ENCODE measurements at places on chromosomes 11 and 22. TPM values are rescaled to one million over a fixed set of nuclear protein-coding genes. Genes with fewer than 3 reads are reported as not detected.

The MYH9 gene
- 340 TPM for polyA plus RNA-seq

The OTOG gene
- polyA plus RNA-seq = not detected

The ATF4 gene
- 999 TPM for polyA plus RNA-seq

The POLDIP3 gene
- polyA plus RNA-seq = 46.2 TPM

The SHANK3 gene
- 0.25 TPM for polyA plus RNA-seq

The SYT9 gene
- not detected for polyA plus RNA-seq

The HMOX1 gene
- 71.2 TPM for polyA plus RNA-seq

The KDM4D gene
- 0.97 TPM for polyA plus RNA-seq

DNA sequence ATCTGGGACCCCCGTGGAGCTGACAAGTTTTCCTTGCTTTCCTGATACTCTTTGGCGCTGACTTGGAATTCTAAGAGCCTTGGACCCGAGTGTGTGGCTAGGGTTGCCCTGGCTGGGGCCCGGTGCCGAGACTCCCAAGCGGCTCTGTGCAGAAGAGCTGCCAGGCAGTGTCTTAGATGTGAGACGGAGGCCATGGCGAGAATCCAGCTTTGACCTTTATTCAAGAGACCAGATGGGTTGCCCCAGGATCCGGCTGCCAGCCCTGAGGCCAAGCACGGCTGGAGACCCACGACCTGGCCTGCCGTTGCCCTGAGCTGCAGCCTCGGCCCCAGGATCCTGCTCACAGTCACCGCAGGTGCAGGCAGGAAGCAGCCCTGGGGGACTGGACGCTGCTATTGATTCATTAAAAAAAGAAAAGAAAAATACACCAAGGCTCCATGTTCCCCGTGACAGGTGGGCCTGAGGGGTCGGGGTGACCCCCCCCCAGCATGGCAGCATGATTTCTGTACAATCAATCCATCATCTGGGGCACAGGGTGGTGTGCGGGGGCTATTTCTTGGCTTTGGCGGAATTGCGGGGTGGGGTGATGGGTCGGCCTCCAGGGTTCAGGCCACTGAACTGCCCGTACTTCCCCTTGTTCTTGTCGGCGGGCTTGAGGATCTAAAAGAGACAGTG is 3.5 kb downstream of the PPP1CA start:
- DNase-seq = no peak

- no peak for DNase-seq
These were observed 87.7 kb upstream of the HORMAD2 start for GRCh38 chr22:29992341-29993275.

DNA sequence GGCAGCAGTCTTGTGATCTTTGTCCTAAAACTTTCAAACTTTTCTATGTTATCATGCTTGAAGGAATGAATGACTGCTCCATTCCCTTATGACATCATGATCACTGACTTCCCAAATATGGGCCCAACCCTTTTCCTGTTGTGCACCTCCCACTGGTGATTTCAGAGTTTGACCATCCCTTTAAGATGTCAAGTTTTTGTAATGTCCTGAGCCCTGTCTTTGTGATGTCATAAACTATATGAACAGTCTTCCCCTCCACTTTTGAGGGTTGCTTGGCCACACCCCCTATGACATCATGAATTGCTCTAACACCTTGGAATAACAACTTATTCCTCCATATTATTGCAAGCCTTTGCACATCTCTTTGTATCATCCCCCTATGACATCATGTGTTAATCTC is 16.5 kb upstream of the NUCB2 start:
- no peak for DNase-seq

DNA sequence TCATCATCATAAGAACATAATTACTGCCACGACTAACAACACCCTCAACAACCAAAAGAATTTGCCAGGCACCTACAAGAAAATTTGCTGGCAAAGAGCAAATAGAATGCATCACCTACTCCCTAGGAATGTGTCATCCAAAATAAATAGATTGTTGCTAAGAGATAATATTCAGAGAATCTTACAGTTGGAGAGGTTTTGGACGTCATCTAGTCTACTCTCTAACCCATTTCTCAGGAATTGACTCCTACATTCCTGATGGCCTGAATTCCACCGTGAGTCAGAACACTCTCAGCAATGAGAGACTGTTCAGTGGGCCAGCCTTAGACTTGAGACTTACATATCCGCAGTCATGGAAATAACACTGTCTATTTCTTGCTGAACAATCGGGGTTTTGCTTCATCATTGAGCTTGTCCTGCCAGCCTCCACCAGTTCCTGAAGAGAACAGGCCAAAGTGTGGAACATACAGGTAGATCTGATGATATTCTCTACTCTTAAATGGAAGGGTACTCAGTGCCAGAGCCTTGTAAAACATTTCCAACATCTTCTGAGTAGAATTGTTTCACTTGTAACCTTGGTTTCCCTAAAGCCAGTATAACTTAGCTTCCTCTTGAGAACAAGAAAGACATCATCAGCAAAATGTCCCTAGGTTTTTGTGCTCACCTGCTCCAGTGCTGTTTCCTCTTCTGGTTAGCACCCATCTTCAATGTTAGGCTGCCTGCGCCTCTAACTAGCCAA is 8.3 kb downstream of the KIRREL3 start:
- DNase-seq = peak; percentile 98

- no peak for DNase-seq
These were observed 812 bp downstream of the JAM3 start for GRCh38 chr11:134069426-134070341.

GRCh38 chr11:69129053-69129452 is 26.7 kb upstream of the SMIM38 start:
- DNase-seq = no peak

GRCh38 chr11:3232956-3233355 is 739 bp upstream of the MRGPRE start:
- DNase-seq = no peak

DNA sequence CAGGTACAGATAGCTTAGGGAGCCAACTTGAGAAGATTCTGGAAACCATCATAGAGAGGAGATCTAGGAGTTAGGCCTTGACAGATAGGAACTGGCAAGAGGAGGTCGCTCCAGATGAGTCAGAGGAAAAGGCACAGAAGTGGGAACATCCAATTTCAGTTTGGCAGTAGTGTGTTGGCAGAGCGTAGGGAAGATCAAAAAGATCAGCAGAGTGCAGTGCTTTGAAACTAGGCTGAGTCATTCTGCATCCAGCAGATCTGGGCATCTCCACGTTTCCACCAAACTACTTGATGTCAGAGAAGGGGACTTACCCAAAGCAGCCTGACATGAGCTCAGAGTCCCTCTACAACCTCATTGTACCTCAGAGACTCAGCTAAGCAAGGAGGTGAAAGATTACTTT is 58.5 kb downstream of the GAB4 start:
- DNase-seq = no peak

DNA sequence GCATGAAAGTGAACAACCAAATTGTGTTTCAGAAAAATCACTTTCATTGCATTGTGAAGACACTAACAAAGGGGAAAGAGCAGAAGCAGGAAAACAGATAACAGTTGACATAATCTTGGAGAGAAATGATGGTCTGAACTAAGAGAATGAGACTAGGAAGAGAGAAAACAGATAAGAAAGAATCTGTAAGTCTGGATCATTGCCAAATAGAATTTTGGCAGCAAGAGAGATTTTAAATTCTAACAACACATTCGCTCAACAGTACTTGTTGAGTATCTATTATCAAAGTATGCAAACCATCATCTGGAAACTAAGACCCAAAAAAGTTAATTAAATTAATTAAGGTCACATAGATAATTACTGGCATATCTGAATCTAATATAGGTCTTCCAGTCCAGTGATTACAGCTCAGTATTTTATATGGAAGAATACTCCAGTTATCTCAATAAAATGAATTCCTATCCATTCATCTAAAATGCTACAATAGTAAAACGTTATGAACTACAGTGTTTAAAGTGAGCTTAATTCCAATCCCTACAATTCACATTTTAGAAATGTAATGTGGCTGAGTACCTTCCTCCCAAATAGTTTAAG is 166.7 kb upstream of the FAT3 start:
- DNase-seq = no peak

- DNase-seq = no peak
These were observed 4.1 kb downstream of the RFPL2 start for GRCh38 chr22:32200752-32201151.

DNA sequence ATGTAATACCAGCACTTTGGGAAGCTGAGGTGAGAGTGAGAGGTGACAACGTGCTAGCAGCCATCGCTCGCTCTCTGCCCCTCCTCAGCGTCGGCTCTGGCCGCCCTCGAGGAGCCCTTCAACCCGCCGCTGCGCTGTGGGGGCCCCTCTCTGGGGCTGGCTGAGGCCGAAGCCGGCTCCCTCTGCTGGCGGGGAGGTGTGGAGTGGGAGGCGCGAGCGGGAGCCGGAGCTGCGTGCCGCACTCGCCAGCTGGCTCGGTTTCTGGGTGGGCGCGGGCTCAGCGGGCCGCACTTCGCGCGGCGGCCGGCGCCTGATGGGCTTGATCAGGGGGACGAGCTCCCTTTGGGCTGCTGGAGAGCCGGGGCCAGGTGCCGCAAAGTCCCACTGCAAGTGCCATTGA is 98.9 kb upstream of the UBASH3B start:
- no peak for DNase-seq

GRCh38 chr11:126459691-126460281 is 104.3 kb downstream of the ST3GAL4 start:
- DNase-seq = peak; percentile 63

DNA sequence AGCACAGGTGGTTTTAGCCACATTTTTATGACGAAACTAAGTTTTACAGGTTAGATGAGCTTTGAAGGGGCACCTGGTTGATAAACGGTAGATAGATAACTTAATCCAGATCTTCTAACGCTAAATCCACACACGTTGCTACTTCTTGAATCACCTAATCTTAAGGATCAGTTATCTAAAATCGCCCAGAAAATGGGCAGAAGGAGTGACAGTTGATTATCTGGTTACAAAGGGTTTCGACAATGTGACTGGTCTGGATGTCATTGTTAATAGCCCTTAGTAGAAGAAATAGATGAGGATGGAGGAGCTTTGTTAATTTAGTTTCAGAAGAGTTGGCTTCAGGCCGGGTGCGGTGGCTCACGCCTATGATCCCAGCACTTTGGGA is 43.7 kb downstream of the SCGB1A1 start:
- DNase-seq = no peak

DNA sequence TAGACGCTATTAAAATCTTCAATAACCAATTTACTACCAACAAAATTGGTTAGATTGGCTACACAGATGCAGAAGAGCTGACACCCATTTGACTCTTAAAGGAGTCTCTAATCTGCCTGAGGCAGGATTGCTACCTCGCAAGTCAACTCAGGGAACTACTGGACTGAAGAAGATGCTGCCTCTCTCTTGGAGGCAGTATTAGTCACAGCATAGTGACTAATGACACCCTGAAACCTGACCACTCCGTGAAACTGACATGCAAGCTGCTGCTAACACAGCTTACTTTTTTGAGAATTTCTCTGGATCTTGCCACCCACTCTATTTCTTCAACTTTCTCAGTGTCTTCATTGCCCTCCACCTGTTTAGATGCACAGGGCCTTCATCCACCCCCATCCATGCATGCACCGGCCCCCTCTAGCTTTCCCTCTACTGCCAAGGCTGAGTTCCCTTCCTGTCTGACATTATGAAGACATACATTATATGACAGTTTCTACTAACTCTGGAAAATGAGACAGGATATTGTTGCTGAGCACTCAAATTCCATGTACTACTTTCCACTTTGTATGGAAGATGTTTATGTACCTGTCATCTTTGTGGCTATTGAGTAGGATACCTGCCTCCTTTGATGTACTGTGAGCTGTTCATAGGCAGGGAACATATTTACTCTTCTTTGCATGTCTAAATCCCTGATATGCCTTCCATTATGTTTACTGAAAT is 183.2 kb downstream of the MSANTD4 start:
- no peak for DNase-seq
